ENCODE measurements at places on chromosomes 7 and 10.

GRCh38 chr10:4825868-4826791, at the start of gene AKR1E2:
Gene AKR1E2 (plus strand): TSS chr10:4826207. CDS start chr10:4826325, 118 bp downstream.
- peak; percentile 46 for DNase-seq

GRCh38 chr10:3342771-3343170, 170.2 kb upstream of the PITRM1 start:
- no peak for DNase-seq

GRCh38 chr7:2796358-2797352, 47.5 kb downstream of the GNA12 start:
- DNase-seq = no peak

- no peak for DNase-seq
Observed at GRCh38 chr7:81628951-81629350, 140.9 kb downstream of the HGF start.

- DNase-seq = no peak
Observed at GRCh38 chr7:1232623-1233332, at the start of gene UNCX. Gene UNCX (plus strand): TSS chr7:1232872. CDS start chr7:1233018, 146 bp downstream.

- DNase-seq = no peak
Observed at GRCh38 chr7:2667843-2668242, 20.2 kb upstream of the AMZ1 start.

GRCh38 chr10:74063256-74063655, 65.3 kb downstream of the VCL start:
- DNase-seq = no peak

- DNase-seq = no peak
Observed at GRCh38 chr7:24894429-24895221, 85.4 kb downstream of the OSBPL3 start.

- DNase-seq = no peak
Observed at GRCh38 chr7:117011419-117012260, 58.3 kb downstream of the ST7 start.

GRCh38 chr7:137930581-137930980, 71.3 kb downstream of the CREB3L2 start:
- DNase-seq = no peak

DNA sequence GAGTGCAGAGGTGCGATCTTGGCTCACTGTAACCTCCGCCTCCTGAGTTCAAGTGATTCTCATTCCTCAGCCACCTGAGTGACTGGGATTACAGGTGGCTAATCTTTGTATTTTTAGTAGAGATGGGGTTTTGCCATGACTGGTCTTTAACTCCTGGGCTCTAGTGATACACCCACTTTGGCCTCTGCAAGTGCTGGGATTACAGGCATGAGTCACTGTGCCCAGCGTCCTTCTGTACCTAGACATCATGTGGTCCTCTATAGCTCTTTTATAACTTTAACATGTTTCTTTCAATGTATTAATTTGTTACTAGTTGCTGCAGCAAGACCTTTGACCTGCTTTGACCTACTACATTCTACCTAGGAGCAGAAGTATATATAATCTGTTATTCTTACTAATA, 38.7 kb upstream of the BICC1 start:
- DNase-seq = no peak

DNA sequence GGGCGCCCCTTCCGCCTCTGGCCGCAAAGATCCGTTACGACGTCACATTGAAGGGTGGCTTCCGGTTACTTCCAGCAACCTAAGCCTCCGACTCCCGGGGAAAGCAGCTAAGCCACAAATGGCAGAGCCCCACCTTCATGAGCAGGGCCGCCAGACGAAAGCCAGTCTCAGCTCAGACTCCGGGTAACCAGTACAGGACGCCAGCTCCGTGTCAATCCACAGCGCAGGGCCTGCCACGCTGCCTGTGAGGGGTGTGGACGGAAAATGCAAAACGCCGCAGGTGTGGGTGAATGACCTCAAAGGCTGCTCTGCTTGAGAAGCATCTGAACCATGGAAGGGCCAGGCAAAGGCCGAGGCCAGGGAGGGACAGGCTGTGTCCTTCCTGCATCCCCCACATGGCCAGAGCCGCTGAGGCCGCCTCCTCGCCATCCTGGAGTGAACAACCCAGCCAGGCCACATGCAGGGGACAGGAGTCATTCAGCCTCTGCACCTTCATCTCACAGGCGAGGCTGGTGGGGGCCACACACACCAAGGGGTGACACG, 53.5 kb upstream of the PPP2R2D start:
- no peak for DNase-seq

DNA sequence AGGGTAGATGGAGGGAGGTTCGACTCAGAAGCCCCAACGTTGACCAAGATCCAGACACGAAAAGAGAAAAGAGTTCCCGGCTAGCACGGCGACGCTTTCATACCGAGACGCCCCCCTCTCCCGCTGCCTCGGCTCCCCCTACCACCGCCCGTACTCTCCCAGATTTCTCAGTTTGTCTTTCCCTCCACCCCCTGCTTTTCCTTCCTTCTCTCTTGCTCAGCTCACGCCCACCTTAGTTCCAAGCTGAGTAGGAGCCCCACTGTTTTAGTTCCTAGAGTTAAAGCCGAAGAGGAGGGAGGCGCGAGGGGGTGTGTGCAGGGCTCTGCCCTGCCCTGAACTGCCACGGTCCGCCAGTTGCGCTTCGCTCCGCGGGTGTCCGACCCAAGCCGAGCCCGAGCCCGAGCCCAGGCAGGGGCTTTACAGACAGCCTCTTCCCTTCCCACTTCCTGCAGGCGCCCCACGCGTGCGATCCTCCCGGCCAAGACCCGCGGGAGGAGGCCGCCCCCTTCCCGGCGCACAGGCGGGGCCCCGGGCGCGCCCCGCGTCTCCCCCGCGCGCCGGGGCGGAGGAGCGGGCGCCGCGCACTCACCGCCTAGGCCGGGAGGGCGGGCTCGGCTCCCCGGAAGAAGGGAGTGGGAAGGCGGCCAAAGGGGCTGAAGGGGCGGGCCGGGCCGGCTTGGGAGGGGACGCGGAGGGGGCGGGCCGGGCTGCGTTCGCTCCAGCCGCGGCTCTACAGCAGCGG, at the start of gene EPHB6:
TSS of gene EPHB6 (plus strand) at position 705 of the 742 bp plus-strand sequence. CDS start 8,152 bp downstream, outside the sequence.
- DNase-seq = peak; percentile 54

DNA sequence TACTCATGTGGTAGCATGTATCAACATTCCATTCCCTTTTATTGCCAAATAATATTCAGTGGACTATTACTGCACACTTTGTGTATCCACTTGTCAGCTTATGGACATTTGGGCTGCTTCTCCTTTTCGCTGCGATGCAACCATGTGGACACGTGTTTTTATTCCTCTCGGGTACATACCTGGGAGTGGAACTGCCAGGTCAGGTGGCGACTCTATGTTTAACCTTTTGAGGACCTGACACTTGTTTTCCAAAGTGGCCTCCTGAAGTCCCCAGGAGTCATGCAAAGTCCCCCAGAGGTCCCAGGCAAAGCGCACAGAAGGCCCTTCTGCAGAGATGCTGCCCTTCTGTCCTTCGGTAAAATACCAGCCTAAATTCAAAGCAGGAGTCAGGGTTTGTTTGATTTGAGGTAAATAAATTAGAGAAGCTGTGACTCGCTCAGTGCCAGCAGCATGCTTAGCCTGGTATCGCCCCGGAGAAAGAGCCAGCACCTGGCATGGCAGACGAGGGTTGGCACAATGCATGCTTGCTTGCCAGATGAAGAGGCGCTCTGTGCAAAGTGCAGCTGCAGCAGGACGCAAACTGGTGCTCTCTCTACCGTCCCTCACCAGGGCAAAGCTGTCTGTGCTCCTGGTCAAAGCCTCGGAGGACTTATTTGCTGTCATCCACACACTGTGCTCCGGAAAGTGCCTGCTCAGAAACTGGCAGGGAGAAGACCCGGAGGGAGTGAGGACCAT, 37.8 kb downstream of the HIPK2 start:
- no peak for DNase-seq

- DNase-seq = no peak
Observed at GRCh38 chr7:2399848-2400587, 3.4 kb upstream of the CHST12 start.

DNA sequence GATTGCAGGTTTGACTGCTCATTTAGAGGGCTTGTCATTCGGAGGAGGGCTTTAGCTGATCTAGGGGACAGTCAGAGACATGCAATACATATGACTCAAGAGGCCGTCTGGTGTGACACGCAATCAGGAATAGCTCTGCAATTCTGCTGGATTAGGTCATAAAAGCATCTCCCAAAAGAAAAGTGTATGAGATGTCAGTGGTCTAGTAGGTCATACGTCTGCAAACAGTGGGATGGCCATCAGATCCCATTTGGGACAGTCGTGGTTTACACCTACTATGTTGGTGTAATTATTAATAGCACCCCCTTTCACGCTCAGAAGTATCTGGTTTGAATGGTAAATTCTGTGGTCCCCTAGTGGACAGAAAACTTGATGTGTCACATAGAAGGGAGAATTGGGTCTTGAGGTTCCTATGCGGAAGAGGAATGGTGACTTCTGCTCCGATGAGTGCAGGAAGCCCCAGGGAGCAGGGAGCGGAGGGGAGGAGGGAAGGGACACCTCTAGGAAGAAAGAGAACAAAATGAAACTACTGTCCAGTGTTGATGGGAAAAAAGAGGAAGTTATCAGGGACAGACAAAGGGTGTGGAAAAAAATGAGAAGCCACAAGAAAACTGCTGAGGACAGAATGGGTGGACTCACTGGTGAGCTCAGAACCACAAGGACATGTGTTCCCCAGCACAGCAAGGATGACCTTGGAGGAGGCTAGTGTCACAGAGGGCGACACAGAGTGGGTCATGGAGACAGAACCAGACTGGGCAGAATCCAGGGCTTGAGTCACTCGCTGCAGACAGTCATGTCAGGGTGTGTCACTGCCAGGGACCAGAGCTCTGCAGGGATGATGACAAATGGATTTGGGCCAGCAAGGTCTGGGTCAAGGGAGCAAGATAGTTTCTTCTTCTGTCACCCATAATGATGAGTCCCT, 59.9 kb downstream of the MAP3K8 start:
- no peak for DNase-seq

DNA sequence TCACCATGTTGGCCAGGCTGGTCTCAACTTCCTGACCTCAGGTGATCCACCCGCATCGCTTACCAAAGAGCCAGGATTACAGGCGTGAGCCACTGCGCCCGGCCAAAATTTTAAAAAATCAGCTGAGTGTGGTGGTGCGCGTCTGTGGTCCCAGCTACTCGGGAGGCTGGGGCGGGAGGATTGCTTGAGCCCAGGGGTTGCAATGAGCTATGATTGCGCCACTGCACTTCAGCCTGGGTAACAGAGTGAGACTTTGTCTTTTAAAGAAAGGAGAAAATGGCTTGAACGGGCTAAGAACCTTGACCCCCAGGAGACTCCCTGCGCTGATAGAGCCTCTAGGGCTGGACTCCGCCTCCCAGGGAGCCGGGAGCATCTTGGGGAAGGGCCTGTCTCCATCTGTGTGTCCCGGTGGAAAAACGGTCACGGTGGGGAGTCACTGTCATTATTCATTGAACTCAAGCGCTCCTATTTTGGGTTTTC, 760 bp upstream of the KCTD7 start:
- no peak for DNase-seq

DNA sequence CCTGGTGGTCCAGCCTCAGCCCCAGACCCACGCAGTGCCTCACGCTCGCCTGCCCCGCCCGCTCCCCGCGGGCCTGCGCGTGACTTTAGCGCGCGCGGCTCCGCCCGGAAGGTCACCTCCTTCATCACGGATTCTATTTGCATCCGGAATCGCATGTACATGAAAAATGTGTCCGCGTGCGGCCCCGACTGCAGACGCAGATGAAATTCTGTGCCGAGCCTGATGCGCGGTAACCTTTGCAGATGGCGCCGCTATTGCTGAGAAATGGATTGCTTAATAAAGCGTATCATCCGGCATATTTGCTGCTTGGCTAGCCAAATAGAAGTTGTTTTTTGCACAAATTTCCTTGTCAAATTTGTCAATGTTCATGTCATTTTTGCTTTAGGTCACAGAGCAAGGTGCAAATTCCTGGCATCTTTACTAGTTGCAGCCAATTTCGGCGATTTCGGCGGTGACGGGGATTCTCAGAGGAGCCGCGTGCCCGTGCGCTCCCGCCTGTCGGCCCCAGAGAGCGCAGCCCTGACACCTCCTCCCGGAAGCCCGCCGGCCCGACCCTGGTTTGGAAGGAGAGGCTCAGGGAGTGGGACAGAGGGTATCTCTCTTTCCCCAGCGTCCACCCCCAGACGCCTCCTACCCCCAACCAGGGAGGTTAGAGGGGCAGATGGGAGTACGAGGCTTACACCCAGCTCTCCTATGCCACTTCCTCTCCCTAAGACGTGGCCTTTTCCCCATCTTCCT, 85.9 kb upstream of the PAX2 start:
- DNase-seq = no peak

GRCh38 chr7:37411444-37412034, 37.1 kb downstream of the ELMO1 start:
- no peak for DNase-seq

GRCh38 chr10:93437086-93437945, 44.8 kb downstream of the MYOF start:
- DNase-seq = no peak

DNA sequence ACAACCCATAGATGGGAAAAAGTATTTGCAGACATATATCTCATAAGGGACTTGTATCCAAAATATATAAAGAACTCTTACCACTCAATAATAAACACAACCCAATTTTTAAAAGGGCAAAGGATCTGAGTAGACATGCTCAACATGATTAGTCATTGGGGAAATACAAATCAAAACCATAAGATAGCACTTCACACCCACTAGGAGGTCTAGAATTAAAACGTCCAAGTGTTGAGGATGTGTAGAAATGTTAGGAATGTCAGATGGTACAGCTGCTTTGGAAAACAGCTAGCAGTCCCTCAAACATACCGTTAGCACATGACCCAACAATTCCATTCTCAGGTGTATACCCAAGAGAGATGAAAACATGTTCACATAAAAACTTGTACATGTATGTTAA, 8.3 kb downstream of the PSTK start:
- DNase-seq = no peak

DNA sequence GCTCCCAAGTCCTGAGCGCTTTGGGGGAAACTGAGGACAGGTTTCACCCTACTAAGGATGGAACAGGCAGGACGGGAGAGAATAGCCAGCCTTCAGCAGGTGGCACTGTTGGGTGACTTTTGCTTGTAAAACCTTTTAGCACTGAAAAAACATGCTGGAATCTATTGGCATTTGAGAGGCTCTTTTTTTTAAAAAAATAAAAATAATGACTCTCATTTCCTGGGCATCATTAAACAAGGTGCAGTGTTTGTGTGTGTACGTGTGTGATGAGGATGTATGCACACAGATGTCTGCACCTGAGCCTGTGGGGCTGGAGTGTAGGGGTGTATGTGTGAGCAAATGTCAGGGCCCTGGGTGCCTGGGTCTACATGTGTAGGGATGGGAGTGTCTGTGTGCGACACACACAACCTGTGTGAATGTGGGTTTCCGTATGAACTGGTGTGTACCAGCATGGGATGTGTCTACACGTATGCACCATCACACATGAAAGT, 177.9 kb downstream of the RPS24 start:
- DNase-seq = peak; percentile 32

DNA sequence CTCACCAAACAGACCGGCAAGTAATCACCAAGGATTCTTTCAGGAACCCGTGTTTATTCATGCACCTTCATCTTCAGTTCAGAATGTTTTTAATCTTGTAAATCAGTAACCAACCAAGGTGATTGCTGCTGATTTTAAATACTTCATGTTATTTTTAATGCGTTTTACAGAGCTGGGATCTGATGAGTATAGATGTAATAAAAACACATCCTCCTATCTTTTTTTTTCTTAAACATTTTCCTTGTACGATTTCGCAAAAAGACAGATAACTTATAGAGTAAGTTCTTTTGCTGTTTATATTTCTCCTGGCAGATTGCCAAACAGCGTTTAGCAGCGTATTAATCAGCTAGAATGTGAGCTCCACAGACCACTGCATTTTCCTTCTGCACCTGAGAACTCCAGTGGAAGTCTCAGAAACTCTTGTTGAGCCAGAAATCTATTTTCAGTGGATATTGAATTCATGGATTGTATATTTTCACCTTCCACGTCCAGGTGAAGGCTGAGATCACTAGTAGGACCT, 397.8 kb upstream of the NRP1 start:
- DNase-seq = no peak

- no peak for DNase-seq
Observed at GRCh38 chr10:19041171-19041570, 7.4 kb upstream of the MALRD1 start.
